ENCODE measurements at places on chromosomes 12 and 14.

DNA sequence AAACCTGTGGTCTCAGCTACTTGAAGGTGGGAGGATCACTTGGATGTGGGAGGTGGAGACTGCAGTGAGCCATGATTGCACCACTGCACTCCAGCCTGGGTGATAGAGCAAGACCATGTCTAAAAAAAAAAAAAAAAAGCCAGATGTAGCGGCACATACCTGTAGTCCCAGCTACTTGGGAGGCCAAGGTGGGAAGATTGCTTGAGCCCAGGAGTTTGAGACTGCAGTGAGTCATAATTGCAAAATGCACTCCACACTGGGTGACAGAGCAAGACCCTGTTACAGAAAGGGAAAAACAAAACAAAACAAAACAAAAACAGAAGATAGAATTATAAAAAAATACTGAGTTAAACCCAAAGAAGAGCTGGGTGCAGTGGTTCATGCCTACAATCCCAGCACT lies 29.1 kb upstream of the APOF start:
- DNase-seq = no peak

DNA sequence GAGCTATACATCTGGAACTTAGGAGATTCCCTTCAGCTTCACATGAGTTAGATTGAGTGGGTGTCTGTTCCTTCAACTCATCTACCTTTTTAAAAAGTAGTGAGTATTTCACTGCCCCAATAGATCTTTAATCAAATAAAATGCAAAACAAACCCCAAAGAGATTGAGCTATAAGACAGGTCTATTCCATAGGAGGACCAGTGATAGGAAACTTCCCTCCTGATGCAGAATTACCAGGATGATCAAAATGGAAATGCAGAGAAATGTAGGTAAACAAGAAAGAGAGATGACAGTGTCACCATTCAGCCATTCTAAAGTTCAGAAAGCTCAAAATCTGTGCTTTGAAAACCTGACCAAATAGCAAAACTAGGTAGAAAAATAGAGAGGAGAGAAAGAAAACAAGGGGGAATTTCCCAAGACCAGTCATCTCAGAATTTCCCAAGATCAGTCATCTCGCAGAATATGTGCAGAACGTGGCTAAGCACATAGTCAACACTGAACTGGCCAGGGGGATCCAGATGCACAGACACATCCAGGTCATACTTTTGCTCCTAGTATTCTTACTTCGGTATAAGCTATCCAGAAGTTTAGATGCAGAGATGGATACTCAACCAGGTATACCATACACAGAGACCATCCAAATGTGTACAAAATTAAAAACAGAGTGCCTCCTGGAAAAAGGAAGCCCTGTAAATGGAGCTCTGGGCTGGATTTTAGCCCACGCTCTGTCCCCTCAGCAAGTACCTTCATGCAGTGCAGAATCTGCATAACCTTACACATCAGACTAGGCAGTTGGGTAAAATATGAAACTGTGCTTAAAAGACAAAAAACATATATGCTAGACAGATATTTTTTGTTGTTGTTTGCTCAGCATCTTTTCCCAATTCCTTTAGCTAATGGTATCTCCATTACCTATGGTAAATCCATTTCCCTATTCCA lies 27.4 kb downstream of the SLC41A2 start:
- DNase-seq = no peak

- DNase-seq = no peak
Observed at GRCh38 chr12:112740387-112740934, 51.1 kb upstream of the RPH3A start.

DNA sequence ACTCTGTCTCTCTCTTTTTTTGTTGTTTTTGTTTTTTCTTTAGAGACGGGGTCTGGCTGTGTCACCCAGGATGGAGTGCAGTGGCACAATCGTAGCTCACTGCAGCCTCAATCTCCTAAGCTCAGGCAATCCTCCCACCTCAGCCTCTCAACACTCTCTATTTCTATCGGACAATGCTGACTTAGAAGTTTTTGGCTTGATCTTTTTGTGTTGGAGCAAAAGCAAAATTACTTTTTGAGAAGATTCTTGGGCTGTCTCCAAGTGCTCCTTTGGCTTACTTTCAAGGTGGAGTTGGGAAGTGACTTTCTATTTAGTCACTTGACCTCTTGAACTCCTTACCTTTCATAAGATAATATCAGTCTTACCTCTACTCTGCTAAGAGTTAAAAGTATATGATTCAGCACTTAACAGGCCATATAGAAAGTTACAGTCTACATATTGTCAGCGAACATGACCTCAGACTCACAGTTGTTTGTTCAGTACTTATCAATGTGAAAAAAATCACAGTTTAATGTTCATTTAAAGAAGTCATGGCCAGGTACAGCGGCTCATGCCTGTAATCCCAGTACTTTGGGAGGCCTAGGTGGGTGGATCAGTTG lies 15.4 kb upstream of the MIA2 start:
- no peak for DNase-seq

DNA sequence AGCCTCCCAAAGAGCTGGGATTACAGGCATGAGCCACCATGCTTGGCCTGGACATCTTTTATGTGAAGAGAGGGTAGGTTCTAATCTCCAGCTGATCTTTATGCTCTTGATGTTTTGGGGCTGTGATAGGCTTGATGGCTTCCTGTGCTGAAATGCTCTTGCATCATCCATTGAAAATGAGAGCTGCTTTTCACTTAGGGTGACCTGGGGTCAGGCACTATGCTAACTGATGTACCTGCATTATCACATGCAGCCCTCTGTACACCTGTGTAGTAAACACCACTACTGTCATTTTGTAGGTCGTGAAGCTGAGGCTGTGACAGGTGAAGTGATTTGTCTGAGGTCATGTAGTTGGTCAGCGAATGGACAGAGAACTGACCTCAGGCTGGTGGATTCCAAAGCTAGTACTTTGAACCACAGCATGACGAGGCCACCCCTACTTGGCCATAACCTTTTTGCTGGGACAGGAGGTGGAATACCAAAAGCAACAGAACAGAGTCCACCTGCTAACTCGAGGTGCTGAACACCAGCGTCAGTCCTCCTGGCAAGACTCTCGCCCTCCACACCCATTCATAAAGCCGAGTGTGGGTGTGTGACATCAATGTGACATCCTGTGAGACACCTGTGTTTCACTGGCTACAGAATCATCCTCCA lies 69.1 kb downstream of the C12orf75 start:
- no peak for DNase-seq

GRCh38 chr12:96255077-96255476 lies 60.9 kb downstream of the ELK3 start:
- no peak for DNase-seq

GRCh38 chr14:105700622-105701288 lies 174.4 kb downstream of the TMEM121 start:
- no peak for DNase-seq

DNA sequence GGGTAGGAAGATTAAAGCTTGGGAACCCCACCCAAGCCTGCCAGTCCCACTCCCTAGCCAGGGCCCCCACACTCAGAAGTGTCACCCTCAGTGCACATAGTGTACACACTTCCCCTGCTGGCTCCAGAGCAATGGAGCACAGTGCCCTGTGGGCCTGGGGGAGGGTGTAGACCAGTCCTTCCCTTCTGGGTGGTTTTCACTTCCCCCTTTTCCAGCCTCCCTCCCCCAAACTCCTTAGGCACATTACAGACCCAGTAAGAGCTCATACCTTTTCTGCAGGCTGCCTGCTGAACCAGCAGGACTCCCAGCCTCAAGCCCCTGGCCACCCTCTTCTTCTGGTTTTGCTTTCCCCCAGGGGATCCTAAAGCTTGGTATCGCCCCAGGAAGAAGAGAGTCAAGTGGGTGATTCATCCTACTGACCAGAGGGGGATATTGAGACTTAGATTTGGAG lies at the start of gene ZNF385A:
TSS of gene ZNF385A (minus strand) at position 143 of the 451 bp plus-strand sequence. CDS start 219 bp downstream, outside the sequence.
- no peak for DNase-seq

- DNase-seq = no peak
Observed at GRCh38 chr12:50390316-50390741, 6.1 kb downstream of the FAM186A start.

DNA sequence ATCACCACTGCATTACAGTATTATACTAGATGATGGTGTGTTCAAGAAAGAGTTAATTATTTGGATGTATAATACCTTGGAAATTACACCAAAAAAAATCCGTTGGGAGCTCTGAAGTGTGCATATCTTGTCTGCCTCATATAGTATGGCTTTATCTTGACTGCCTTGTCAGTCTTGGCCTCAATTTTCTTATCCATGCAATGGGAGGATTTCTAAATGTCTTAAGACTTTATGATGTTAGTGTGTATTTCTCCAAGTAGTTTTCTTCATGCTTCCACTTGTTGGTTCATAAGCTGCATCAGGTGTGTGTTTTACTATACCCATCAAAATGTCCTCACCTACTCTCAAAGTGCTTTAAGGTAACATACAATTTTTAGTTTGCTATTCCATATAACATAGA lies 84.6 kb downstream of the FGD4 start:
- no peak for DNase-seq

GRCh38 chr14:26389646-26390508 lies 208.0 kb downstream of the NOVA1 start:
- DNase-seq = no peak
